ENCODE measurements at places on chromosomes 1 and 21. TPM values are rescaled to one million over a fixed set of nuclear protein-coding genes. Genes with fewer than 3 reads are reported as not detected.

- H3K4me3 ChIP-seq: peak overlapping the region; percentile 94
- DNase-seq: no peak
- H3K27ac ChIP-seq: peak overlapping the region; percentile 99
- peaks cover 29% of the 10 kb centered on the region for H3K4me1 ChIP-seq
- H3K27me3 ChIP-seq: no peaks in the 10 kb centered on the region
These were observed 1.5 kb upstream of the THRAP3 start for GRCh38 chr1:36222481-36223380.

- H3K4me1 ChIP-seq: peaks cover 26% of the 10 kb centered on the region
- DNase-seq: no peak
- peaks cover 8% of the 10 kb centered on the region for H3K36me3 ChIP-seq
- peaks cover 2% of the 10 kb centered on the region for H3K27me3 ChIP-seq
These were observed 27.7 kb upstream of the SPOCD1 start for GRCh38 chr1:31843506-31843905.

GRCh38 chr1:52925571-52926005, 1.5 kb upstream of the SCP2 start:
- H3K27ac ChIP-seq: no peak overlapping the region
- peaks cover 30% of the 10 kb centered on the region for H3K4me1 ChIP-seq
- no peak for DNase-seq
- H3K36me3 ChIP-seq: no peaks in the 10 kb centered on the region
- peaks cover 4% of the 10 kb centered on the region for H3K27me3 ChIP-seq

The COL24A1 gene
- not detected for total RNA-seq

- H3K27me3 ChIP-seq: no peaks in the 10 kb centered on the region
- no peak for DNase-seq
- H3K27ac ChIP-seq: no peak overlapping the region
- no peak overlapping the region for H3K4me3 ChIP-seq
- H3K4me1 ChIP-seq: no peaks in the 10 kb centered on the region
These were observed 13.4 kb downstream of the RNASEL start for GRCh38 chr1:182575540-182576149.

DNA sequence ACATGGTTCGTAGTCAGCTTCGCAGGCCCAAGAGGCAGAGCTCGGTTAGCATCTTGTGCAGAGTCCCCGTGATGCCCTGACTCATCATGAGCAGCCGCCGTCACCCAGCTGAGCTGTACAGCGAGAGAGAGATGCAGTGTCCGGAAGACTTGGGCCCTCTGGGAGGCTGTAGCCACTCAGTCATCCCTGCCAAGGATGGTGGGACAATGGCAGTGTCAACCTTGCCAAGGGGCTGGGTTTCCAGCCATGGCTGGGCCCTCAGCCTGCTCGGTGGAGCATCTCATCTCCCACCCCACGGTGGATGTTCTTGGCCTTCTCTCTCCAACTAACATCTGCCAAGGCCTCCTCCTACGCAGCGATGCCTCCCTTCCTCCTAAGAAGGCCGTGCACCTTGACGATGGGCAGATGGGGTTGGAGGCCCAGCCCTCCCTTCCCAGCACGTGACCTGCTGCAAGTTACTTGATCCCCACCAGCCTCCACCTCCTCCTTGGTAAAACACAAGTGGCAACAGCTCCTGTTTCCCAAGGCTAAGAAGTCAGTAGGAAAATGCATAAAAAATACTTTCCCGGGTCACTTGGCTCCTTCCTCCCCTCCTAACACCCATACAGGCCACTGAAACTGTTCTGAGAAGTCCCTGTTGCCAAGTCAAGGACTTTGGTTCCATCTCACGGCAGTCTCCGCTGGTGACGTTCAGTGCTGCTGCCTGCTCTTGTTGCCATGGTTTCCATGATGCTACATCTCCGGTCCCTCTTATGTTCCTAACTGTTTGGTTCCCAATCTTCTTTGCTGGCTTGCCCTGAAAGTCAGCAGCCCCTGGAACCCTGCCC, 384.7 kb upstream of the VAMP3 start:
- DNase-seq: no peak
- no peaks in the 10 kb centered on the region for H3K27me3 ChIP-seq
- no peak overlapping the region for H3K27ac ChIP-seq
- H3K36me3 ChIP-seq: no peaks in the 10 kb centered on the region
- no peaks in the 10 kb centered on the region for H3K4me1 ChIP-seq

The GSTM2 gene
- 15.9 TPM for total RNA-seq

DNA sequence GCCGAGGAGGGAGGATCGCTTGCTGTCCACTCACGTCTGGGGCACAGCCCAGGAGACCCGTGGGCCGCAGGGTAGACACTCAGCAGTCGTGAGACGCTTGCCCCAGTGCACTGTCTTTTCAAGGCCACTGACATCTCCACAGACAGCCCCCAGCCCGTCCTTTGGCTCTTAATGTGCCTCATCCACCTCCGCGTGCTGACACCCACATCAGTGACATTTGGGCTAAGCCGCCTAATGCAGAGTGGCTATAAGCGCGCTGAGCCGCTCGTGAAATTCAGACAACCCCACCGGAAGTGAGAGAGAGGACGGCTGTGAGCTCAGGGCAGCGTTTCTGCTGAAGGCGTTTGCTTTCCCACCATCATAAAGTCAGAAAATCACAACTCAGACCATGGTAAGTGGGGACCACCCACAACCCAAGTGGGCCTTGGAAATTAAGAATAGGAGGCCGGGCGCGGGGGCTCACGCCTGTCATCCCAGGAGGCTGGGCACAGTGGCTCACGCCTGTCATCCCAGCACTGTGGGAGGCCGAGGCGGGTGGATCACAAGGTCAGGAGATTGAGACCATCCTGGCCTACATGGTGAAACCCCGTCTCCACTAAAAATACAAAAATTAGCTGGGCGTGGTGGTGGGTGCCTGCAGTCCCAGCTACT, 8.4 kb downstream of the SLC35E2B start:
- no peak overlapping the region for H3K4me3 ChIP-seq
- H3K36me3 ChIP-seq: peaks cover 19% of the 10 kb centered on the region
- no peaks in the 10 kb centered on the region for H3K27me3 ChIP-seq
- peaks cover 17% of the 10 kb centered on the region for H3K4me1 ChIP-seq
- H3K27ac ChIP-seq: no peak overlapping the region
- DNase-seq: no peak

The AIM2 gene
- total RNA-seq: 28.1 TPM

- H3K36me3 ChIP-seq: peaks cover 5% of the 10 kb centered on the region
- DNase-seq: no peak
- no peaks in the 10 kb centered on the region for H3K4me1 ChIP-seq
- H3K27ac ChIP-seq: no peak overlapping the region
- peaks cover 43% of the 10 kb centered on the region for H3K27me3 ChIP-seq
These were observed 19.5 kb upstream of the TIPRL start for GRCh38 chr1:168159251-168159650.

GRCh38 chr1:17134034-17134433, 14.8 kb upstream of the PADI2 start:
- no peaks in the 10 kb centered on the region for H3K4me1 ChIP-seq
- no peak overlapping the region for H3K27ac ChIP-seq
- H3K36me3 ChIP-seq: no peaks in the 10 kb centered on the region
- H3K27me3 ChIP-seq: peaks cover 5% of the 10 kb centered on the region
- H3K4me3 ChIP-seq: no peak overlapping the region
- DNase-seq: no peak
